CD14-positive monocyte (primary cell): ENCODE measurements at places on chromosomes 12 and 14. TPM values are rescaled to one million over a fixed set of nuclear protein-coding genes. Genes with fewer than 3 reads are reported as not detected.

DNA sequence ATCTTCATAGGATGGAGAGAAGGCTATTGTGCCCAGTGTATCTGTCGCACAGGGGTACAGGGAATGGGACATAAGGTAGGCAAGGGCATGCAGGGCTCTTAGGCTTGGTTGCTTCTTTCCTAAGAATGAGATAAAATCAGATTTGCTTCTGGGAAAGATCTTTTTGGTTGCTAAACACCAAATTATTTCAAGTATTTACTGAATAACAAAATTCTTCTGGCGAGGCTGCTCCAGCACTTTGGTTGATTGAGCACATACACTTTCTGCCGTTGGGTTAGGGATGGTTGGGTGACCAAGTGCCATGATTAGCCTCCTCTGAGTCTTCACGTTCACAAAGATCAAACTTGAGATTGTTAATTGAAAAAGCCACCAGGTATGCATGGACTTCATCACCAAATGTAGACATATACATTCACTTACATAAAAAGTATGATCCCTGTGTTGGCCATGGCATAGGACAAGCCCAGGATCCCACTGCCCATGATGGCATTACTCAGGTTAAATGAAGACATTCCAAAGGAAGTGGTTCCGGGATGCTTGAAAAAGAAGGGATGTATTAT is 38.2 kb downstream of the SLC38A4 start:
- no peak for DNase-seq

DNA sequence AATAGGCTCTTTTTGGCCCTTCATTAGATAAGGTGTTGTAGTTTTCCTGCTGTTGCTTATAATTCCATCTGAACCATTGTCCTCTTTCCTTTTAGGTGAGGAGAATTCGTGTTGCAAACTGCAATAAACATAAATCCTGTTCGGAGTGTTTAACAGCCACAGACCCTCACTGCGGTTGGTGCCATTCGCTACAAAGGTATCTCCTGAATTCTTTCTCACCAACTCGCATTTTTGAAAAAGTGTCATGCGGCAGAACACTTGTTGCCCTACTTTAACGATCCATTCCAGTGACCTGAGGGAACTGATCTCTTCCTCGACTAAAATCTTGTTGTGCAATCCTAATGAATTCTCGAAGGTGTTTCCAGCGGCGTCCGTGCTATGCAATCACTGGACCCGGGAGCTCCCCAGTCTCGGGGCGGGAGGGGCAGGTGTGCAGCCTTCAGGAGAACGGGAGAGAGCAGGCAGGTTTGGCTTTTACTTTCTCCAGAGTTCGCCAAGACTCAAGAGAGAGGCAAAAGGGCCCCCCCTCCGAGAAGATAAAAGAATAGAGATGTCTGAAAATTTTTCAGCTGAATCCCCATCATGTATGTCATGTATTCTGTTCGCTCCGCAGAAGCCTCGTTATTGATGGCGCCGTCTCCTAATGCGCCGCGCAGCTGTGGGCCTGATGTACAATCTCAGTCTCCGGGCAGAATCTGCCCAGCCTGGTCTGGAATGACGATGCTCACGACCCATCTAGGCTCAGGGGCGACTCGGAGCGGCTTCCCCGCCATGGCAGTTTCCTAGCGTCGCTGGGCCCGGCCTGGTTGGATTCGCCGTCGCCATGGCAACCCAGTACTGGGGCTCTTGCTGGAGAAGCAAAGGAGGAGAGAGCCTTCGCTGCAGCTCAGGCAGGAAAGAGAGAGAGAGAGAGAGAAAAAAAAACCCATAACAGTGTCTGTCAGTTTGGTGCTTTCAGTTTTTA is 38.2 kb downstream of the PLXNC1 start:
- DNase-seq = no peak

GRCh38 chr14:92728759-92729364 is 19.6 kb downstream of the LGMN start:
- DNase-seq = peak; percentile 72

GRCh38 chr14:34165847-34166350 is 215.0 kb upstream of the EGLN3 start:
- no peak for DNase-seq

- DNase-seq = peak; percentile 56
These were observed 34.9 kb upstream of the SPTSSA start for GRCh38 chr14:34496679-34497513.

C14orf180 gene
- not detected for polyA plus RNA-seq

GRCh38 chr14:105292826-105293711 is 7.7 kb downstream of the BRF1 start:
- DNase-seq = peak; percentile 37

- DNase-seq = no peak
These were observed 2.2 kb upstream of the CMKLR1 start for GRCh38 chr12:108341356-108341755.

DNA sequence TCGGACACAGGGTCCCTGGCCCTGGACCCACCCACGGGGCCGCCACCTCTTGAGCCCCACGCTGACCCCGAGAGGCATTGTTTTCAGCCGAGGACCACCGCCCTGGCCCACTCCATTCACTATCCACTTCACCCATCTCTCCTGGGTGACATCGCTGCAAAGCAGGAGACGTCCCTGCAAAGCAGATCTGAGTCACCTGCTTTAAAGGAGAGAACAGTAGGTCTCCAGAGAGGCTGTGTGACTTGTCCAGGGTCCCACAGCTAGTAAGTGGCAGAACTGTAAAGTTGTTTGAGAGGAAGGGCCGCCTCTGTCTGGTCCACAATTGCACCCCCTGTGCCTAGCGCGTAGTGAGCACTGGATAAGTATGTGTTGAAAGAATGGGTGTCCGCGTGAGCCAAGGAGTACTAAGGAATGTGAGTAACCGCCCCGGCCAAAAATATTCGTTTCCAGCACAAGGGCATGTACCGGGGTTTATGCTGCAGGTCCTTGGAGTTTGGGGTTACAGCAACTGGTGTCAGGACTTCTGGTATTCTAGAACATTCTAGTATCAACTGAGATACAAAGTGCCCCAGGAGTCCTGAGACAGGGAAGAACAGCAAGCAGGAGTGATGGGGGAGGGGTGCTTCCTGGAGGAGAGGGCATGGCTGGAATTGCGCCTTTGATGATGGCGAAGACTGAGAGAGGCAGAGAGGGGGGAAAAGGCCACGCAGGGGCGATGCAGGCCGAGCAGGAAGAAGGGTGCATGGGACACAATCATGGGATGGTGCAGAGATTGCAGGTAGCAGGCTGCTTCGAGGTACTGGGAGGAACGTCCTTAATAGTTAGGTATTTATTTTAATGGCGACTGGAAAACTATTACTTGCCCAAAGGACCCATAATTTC is 91.1 kb downstream of the SCARB1 start:
- DNase-seq = no peak

IAPP gene
- polyA plus RNA-seq = not detected

DNA sequence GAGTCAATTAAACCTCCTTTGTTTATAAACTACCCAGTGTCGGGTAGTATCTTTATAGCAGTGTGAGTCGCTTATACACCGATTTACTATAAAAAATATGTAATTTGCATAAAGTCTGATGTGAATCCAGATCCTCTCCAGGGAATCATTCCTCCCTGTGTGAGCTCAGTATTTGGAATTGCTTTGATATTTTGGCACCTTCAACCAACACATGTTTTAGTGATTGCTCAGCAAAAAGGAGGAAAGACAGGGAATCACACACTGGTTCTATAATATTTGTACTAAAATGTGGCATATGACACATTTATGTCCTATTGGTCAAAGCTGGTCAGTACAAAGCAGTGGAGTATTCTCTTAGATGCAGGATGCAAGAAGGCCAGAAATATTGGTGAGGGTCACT is 703.9 kb upstream of the ATXN7L3B start:
- no peak for DNase-seq

GRCh38 chr12:65696227-65696626 is 128.1 kb upstream of the HMGA2 start:
- DNase-seq = no peak

DNA sequence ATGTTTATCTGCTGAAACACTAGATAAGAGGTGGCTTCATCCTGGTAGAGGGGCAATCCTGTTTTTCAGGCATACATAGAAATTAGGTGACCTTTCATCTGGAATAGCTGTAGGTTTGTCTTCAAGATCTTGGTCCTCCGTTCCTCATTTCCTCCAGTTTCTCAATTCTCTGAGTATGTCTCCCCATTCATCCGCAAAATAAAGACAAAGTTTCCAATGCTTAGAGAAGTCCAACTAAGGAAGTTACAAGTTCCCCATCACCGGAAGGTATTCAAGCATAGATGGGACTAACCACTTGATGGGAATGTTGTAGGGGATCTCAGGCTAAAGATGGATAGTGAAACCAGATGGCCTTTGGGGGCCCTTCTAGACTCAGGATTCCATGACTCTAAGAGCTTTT is 34.3 kb downstream of the ERG28 start:
- no peak for DNase-seq

- DNase-seq = no peak
These were observed 13.7 kb downstream of the HNRNPC start for GRCh38 chr14:21255385-21256101.
